Caco-2 (cell line): ENCODE measurements at places on chromosomes 3 and 15. TPM values are rescaled to one million over a fixed set of nuclear protein-coding genes. Genes with fewer than 3 reads are reported as not detected.

Gene LTK
- 8.5 and 10.9 TPM in 2 replicates for total RNA-seq

DNA sequence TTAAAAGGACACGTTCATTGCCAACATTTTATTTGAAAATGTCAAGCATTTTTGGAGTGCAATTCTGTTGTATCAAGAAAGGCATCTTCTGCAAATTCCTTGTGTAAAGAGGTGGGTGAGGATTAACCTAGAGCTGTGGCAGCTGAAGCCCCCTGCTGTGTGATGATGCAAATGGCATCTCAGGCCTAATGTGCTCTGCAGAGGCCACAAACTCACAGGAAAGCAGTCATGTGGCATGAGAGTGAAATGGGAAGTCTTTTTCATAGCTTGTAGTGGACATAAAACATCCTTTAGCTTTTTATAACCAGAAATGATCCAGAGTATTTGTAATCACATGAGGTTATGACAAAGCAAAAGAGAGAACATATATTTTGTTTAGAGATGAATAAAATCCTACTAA is 6.4 kb downstream of the CADM2 start:
- no peak for DNase-seq

- peak; percentile 51 for DNase-seq
Observed at GRCh38 chr15:51874751-51875644, 45.5 kb downstream of the TMOD3 start.

- no peak for DNase-seq
Observed at GRCh38 chr3:72892081-72892775, 4.4 kb downstream of the GXYLT2 start.

- DNase-seq = no peak
Observed at GRCh38 chr3:52313774-52314188, 2.3 kb upstream of the DNAH1 start.

GRCh38 chr3:129240436-129240835 is 9.0 kb upstream of the COPG1 start:
- DNase-seq = no peak

Gene OTOL1
- total RNA-seq = not detected in 2 replicates

Gene LMAN1L
- total RNA-seq = not detected in 2 replicates

- DNase-seq = no peak
Observed at GRCh38 chr3:123869165-123869564, 15.0 kb downstream of the MYLK start.

- no peak for DNase-seq
Observed at GRCh38 chr3:25472731-25473130, 44.7 kb downstream of the RARB start.

DNA sequence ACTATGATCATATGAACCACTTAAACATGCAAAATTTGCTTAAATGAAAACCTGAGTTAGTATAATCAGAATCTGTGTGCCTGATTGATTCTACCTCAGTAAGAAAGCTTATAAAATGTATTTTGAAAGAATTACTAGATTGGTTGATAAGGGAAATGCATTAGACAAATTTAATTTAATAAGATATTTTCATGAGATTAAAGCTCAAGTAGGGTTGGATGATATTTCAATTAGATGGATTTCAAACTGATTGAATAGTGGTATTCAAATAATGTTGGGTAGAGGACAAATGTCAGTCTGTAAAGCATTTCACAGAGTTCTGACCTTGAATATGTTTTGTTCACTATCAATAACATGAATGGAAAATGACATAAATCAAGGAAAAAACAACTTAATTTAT is 780.4 kb upstream of the ALCAM start:
- no peak for DNase-seq

- DNase-seq = no peak
Observed at GRCh38 chr3:139870000-139870675, 64.8 kb upstream of the CLSTN2 start.

Gene ERICH6
- not detected in 2 replicates for total RNA-seq

Gene CPOX
- 24.2 and 25.0 TPM in 2 replicates for total RNA-seq

Gene TNFAIP8L3
- 0.30 TPM in 1 of 2 replicates, not detected in the other for total RNA-seq

DNA sequence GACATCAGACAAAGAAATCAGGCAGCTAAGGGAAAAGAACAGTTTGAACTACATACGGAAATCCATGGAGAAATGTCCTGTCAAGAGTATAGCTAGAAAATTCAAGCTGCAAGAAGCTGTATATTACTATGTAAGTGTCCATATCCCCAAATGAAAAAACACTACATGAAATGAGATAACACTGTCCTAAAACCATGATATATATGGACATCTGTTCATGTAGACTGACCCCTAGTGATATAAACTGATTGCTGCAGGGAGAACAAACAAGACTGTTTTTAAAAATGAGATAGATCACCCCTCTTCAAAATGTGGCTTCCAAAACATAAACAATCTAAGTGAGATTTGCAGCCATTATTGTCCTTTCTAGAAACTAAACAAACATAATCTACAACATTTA is 985.6 kb downstream of the EPHA3 start:
- DNase-seq = no peak

DNA sequence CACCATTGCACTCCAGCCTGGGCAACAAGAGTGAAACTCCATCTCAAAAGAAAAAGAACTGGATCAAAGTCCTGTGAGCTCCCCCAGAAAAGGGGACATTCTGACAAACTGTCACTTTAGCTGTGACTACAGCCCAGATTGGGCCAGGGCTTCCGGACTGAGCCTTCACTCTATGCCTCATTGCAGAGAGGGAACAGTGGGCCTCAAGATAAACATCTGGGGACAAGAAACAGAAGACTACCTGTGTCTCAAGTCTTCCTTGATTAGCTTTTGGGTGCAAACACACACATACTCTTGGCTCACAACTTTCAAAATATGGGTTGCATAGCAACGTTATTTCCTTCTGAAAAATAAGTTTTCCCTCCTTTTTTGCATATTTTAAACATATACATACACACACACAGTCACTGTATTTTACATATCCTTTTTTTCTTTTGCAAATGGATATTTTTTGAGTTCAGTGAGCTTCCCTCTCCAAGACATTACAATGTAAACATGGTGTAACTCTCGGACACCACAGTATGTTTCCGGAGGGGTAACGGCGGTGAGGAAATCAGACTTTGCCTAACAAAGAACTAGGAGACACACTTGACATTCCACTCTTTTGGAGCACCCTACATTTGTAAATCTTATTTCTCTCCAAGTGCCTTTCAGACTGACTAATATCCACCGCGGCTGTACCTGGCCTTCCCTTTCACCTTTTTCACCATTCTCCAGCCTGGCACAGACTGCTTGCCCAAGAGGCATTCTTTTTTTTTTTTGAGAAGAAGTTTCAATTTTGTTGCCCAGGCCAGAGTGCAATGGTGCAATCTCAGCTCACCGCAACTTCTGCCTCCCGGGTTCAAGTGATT is 3.5 kb downstream of the TKT start:
- DNase-seq = no peak

Gene FETUB
- 0.30 TPM in 1 of 2 replicates, not detected in the other for total RNA-seq
